ENCODE measurements at places on chromosomes 1 and 21.

DNA sequence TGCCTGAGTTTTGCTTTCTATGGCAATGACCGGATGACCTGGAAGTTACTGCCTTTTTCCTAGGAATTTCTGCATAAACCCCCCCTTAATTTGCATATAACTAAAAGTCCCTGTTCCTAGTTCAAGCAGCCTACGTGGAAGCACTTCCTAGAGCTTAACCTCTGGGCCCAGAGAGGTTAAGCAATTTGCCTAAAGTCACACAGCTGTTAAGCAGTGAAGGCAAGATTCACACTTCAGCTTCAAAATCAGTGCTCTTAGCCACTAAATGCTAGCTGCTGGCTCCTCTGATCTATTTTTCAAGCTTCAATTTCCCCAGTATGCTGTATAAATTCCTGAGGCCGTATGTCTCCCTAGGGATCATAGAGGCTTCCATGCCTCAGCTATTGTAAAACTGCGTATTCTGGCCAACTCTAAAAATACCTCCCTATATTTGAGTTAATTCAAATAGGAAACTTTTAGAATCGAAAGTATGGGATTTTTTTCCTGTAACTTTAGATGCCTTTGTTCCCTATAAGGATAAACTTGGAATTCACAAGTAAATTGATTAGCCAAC, 53.1 kb upstream of the CD5L start:
- no peak for DNase-seq

- DNase-seq, result no peak
Measured at GRCh38 chr1:212490276-212490675, 57.6 kb downstream of the NENF start.

GRCh38 chr1:197343663-197344273, 75.7 kb downstream of the CRB1 start:
- no peak for DNase-seq

DNA sequence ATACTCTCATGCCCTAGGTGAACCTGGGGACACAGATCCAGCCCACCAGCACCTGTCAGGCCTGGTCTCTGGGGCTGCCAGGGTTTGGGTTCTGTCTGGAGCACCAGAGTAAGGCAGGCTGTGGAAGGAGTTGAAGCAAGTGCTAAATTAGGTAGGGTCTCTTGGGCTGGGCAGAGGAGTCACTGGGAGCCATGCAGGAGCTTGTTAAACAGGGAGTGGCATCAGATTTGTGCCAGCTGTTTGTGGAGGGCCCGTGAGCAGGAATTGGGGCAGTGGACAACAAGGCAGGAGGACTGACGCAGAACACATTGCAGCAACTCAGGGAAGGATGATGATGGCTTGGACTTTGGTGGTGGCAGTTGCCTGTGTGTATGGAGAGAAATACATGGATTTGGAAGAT, 56.3 kb downstream of the PTPRF start:
- DNase-seq, result no peak

- no peak for DNase-seq
Measured at GRCh38 chr1:41614818-41615217, 130.3 kb upstream of the EDN2 start.

DNA sequence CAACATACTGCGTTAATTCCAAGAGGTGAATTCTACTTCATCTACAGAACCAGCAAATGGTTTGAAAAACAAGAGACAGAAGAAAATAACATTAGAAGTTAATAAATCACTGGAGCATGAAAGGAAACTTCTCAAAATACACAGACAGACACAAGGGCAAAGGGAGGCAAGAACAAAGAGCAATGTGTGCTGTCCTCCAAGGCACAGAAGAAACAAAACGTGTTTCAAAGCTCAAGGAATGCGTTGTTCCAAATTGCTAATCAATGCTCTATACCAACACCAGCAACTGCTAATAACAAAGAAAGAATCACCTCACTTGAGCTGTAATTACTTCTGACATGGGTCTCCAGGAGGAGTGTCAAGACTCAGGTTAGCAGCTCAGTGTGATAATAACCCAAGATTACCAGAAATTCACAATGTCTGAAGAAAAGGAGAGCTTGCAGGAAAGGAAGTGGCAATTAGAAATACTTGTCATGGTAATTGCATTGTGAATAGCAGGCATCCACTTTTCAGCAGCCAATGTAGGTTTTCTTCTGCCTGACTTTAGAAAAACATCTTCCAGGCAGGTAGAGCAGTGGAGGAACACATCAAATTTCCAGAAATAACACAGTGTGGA, 175.4 kb downstream of the SEC16B start:
- no peak for DNase-seq

DNA sequence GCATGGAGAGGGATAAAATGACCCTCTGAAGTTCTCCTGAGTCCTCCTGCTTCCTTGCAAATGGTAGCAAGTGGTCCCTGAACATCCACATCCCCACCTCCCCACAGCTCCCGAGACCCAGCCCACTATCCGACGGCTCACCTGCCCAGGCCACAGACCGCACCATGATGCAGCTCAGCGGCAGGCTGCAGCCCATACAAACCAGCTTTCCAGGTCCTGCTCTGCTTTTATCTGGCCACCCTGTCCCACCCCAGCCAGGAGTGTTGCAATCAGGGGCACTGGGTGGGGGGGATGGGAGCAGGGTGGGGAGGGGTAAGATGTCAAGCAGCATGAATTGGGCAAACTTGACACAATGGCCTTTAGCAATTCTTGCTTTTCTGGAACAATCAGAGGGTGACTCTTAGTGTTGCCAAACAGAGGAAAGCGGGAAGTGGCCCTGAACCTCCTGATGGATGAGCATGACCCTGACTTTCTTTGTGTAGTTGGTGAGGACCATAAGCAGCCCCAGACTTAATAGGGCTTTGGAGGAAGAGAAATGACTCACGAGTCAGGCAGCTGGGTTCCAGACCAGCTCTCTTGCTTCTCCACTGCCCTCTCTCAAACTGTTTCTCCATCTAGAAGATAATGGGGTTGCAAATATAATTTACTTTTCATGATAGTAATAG, at the start of gene CHIT1:
Gene CHIT1, minus strand, starts transcription at position 203 of the 665 bp plus-strand sequence. Its CDS starts 37 bp downstream, at position 166.
- DNase-seq, result no peak

GRCh38 chr1:58465825-58466629, 80.5 kb downstream of the OMA1 start:
- DNase-seq, result no peak

GRCh38 chr21:16125274-16125673, 395.5 kb downstream of the USP25 start:
- DNase-seq, result no peak

DNA sequence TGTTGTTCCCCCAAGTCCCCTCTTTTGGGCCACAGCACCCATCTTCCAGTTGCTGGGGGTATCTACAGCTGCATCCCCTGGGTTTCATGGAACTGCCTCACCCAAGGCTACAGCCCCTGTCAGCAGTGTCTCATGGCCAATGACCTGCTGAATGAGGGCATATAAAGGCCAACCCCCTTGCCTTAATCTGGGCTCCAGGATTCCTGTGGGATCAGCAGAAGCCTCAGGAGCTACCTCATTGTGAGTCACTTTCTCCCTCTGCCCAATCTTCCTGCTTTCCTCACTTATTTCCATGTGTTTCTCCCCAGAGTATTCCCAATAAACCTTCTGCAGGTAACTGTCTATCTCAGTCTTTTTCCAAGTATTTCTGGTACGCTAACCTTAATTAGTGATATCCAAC, 37.3 kb upstream of the SYT14 start:
- DNase-seq, result no peak

DNA sequence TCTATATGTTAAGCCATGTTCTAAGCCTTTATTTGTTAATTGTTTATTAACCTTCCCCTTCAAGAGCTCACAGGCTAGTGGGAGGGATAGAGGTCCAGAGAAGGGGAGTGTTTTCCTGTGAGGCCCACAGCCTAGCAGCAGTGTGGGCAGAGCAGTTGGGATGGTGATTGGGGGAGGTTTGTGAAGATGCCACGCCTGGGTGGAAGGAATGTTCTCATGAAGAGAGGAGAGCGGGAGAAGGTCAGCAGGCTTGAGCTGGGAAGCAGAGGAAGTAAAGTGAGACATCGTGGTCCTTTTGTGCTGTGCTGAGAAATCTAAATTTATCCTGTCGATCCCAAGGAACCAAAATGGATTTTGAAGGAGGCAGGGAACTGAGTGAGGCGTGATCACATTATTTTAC, 42.6 kb downstream of the TRAPPC10 start:
- no peak for DNase-seq

GRCh38 chr1:237211031-237211430, 169.0 kb downstream of the RYR2 start:
- no peak for DNase-seq

- DNase-seq, result no peak
Measured at GRCh38 chr1:233651563-233652233, 37.8 kb downstream of the KCNK1 start.

- DNase-seq, result no peak
Measured at GRCh38 chr1:101511202-101511891, 274.5 kb downstream of the S1PR1 start.

- DNase-seq, result no peak
Measured at GRCh38 chr1:107821340-107821739, 143.6 kb downstream of the VAV3 start.

DNA sequence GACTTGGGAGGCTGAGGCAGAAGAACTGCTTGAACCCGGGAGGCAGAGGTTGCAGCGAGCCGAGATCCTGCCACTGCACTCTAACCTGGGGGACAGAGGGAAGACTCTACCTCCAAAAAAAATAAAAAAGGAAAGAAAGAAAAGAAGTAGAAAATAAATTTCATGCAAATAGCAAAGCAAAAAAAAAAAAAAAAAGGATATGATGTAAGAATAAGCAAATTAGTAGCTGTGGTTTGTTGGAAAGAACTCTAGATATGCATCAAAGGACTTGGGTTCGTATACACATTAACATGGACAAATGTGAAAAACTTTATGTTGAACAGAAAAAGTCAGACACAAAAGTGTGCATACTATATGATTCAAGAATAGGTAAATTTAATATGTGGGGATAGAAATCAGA, 11.9 kb downstream of the WASF2 start:
- no peak for DNase-seq

DNA sequence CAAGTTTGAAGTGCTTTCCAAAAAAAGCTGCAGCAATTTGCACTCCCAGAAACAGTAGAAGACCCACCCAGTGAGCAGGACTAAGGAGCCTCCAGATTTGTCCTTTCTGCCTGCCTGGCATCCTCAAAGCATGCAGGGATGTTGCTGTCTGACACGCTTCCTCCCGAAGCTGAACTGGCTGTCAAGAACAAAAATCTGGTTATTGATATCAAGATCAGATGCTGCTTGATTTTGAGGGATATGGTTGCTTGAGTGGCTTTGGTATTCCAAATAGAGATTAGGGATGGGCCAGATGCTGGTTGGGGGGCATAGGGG, 143.3 kb downstream of the MRPS6 start:
- DNase-seq, result no peak

- DNase-seq, result peak; percentile 14
Measured at GRCh38 chr1:111441573-111442192, 7.4 kb downstream of the WDR77 start.

GRCh38 chr1:208943291-208943690, 640.2 kb upstream of the CAMK1G start:
- no peak for DNase-seq

DNA sequence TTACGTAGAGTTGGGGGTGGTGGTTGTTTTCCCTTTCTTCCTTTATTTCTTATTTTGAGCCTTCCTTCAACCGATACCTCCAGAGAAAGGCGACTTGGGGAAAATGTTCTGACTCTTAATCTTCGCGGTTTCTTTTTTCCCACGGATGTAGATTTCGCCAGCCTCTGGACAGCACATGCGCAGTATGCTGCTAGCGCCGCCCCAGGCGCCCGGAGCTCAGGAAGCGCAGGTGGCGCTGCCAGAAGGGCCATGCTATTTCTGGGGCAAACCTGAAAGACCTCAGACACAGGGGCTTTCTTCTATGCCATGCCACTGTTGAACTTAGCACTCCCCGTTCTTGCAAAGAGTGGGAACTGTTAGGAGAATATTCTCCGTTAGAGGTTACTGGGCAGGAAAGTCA, 392.1 kb downstream of the KIF26B start:
- no peak for DNase-seq

DNA sequence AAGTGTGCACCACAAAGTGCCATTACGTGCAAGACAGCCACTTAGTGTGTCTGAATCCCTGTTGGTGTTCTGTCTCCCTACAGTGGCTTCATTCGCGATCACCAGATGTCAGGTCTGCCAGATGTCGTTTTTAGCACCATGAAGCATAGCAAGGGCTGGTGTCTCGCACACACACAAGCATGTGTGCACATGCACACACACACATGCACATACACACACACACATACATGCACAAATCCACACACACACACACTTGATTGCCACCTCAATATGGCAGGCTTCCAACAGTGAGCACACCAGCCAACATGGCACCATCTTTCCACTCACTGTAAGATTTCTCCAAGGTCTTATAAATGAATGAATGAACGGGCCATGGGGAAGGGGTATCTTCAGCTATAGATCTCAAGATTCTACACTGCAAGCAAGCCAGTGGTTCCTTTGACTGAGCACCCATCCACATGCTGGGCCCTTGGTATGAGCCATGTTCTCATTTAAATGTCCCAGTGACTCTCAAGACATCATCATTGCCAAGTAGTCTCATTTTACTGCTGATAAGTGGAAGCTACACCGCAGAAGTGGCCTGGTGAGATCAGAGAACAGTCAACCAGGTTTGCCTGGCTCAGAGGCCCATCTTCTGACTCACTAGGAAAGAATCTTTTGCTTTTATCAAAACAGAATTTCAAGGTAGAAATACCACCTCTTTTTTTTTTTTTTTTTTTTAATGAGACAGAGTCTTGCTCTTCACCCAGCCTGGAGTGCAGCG, 84.9 kb downstream of the SIM2 start:
- DNase-seq, result no peak

DNA sequence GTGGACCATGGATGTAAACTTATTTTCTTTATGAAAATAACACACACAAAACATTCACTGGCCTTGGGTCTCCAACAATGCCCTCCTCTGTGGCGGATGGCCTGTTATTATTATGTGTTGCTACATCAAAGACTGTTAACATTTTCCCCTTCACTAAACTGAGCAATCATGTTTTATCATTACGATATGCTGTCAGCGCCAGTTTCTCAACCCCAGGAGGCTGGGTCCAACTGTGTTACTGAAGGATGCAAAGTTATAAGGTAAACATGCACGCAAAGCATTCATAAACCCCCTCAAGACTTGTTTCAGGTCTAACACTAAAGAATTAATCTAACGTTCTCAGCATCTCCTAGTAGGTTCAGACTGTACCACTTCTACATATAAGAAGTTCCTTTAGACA, 6.0 kb upstream of the DUSP10 start:
- no peak for DNase-seq

GRCh38 chr21:26732432-26733221, 112.6 kb downstream of the ADAMTS1 start:
- no peak for DNase-seq

- DNase-seq, result no peak
Measured at GRCh38 chr1:24465099-24465498, 37.5 kb upstream of the RCAN3 start.
